Left renal cortex interstitium (tissue), 4 donors: ENCODE measurements at places on chromosomes 1 and 21.

DNA sequence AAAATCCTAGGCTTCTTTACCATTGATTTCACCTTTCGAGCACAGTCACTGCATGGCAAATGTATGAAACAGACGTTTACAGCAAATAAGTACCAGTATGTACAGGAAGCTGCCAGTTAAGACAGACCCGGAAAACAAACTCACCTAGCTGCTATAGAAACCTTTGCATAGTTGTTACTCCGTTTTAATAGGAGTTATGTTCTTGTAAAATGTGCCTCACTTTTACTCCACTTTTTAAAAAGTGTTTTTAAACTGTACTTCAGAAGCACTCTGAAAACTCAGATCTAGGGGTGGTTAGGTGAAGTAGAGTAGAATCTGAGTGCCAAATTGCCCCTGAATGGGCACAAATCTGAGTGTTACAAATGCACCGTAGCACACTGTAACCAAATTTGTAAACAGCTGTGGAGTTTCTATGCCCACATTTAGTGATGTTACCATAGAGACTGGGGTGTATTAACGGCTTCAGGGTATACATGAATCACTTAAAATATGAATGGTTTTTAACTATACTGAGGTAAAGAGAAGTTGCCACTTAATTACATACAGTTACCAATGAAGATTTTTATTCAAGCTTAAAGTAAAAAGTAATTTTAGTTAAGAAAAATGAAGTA is 30.7 kb downstream of the CNIH4 start:
- no peak for DNase-seq

- no peak for DNase-seq
Observed at GRCh38 chr1:164682570-164682969, 123.6 kb downstream of the PBX1 start.

DNA sequence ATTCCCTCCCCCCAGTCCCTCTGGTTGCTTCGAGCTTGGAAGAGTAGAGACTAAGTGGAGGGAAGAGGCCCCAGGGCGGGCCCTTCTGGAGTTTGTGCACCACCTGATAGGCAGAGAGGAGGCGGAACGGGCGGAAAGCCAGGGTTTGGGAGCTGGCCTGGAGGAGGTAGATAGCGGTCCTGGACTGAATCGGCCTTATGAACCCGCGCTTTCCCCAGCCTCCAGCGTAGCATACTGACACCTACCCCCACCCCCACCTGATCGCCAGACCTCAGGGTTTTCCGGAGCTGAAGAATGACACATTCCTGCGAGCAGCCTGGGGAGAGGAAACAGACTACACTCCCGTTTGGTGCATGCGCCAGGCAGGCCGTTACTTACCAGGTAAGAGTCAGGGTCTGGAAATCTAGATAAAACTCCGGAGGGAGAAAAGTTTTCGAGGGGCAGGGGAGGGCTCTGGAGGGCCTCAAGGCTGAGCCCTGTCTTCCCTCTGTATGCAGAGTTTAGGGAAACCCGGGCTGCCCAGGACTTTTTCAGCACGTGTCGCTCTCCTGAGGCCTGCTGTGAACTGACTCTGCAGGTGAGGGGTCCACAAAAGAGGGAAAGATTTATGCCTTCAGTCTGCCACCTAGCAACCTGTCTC is 705 bp downstream of the UROD start:
- no peak for DNase-seq

GRCh38 chr1:236332092-236332758 is 50.5 kb upstream of the ERO1B start:
- no peak for DNase-seq

- no peak for DNase-seq
Observed at GRCh38 chr1:227009937-227010336, 69.8 kb downstream of the COQ8A start.

DNA sequence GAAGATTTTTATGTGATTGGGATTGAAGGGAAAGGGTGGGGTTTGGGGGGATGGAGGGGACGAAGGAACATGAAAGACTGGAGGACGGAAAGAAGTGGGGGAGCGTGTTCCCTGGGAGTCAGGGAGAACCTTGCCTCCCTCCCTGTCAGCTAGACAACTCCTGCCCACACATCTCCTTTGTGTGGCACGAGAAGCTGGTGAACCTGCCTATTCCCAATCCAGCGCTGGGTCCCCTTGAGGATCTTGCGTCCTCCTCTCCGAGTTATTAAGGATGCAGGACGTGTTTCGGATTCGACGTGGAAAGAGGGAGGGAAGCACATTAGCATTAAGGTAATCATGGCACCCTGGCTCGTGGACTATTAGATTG is 1.4 kb downstream of the LRRC7 start:
- no peak for DNase-seq

DNA sequence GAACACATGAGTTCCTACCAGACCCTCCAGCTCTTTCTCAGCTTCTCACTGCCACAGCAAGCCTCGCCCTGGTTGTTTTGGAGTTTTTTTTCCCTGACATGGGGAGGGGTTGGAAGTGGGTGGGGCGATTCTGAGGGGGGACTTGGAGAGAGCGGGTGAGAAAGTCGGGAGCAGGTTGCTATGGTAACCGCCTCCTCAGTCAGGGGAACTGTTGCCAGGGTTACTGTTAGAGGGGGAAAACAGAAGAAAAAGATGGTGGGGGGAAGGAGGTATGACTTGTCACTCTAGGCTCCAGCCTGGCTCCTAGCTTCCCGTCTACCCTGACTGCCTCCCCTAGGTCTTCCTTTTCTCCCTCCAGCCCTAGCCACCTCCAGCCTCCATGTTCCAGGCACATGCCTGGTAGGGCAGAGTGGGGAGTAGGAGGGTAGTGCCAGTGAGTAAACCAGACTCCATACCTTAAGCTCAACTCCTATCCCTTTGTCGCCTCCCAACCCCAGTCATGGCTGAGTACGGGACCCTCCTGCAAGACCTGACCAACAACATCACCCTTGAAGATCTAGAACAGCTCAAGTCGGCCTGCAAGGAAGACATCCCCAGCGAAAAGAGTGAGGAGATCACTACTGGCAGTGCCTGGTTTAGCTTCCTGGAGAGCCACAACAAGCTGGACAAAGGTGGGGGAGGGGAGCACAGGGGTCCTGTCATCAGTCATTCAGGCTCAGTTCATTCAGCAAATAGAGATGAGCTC is 6.0 kb downstream of the PEA15 start:
- no peak for DNase-seq

DNA sequence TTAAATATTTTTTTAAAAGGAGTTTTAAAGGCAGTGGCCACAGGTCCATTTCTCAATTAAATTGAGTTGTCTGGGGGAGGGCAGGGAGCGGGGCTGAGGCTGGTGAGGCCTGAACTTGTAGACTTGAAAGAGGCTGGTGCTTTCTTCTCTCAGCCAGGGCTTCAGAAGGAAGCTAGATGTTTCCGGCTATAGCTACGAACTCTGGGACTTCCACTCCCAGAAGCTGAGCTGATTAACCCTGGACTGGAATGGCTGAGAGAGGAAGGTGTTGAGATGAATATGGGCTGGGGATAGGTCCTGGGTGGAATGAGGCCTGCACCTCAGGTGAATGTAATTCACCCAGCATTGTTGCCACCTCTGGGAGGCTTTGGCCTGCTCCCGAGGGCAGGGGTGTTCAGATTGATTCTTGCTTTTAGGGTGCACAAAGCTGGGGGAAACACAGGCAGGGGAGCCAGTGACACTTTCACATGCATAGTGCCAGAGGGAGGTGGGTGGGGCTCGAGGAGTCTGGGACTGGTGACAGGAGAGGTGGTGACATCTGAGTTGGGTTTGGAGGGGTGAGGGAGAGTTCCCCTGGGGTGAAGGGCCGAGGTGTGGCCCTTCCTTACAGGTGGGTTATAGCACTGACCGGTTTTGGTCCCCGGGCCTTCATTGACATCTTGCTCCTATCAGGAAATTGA is 18.2 kb downstream of the LDLRAP1 start:
- no peak for DNase-seq

- no peak for DNase-seq
Observed at GRCh38 chr1:10669570-10669969, 126.9 kb downstream of the CASZ1 start.

GRCh38 chr21:26171258-26172100 is 909 bp upstream of the APP start:
- DNase-seq: no peak

GRCh38 chr1:48757363-48757762 is 19.3 kb downstream of the BEND5 start:
- DNase-seq: no peak

DNA sequence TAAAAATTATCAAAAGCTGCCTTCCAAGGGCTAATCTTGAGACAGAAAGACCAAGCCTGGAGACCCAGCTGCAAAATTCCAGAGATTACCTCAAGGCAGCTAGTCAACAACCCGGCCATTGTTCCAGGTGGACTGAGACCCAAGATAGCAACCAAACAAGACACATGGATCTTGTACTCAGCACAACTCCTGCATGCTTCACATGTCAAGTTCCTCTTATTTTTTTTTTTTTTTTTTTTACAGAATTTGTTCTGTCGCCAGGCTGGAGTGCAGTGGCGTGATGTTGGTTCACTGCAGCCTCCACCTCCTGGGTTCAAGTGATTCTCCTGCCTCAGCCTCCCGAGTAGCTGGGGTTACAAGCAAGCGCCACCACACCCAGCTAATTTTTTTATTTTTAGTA is 40.1 kb downstream of the CD2 start:
- no peak for DNase-seq

DNA sequence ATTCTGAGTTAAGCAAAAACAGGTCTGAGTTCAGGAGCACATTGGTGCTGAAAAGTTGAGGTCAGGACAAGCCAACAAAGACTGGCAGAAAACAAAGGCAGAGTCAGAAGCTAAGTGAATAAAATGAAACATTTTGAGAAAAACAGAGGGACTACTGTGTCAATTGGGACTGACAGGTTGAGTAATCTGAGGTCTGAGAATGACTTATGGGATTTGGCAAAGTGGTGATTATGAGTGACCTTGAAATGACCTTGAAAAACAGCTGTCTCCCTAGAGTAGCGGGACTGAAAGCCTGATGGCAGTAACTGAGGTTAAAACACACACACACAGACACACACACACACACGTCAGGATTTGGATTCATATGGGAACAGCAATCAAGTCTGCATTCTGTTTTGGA is 8.8 kb upstream of the COG2 start:
- DNase-seq: no peak

DNA sequence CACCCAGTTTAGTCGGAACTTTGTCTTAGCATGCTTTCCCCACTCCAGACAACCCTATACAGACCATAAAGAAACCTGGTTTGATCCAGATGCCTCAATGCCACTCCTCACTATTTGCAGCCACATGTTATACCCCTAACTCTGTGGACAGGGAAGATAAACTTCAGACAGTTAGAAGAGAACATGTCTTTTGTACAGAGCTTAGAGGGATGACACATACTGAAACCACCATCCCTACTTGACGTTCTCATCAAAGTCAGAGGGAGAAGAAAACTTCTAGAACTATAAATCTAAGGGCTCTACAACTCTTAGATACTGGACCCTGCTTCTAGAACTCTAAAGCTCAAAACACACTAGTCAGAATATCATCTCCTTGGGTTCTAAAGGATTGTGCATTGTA is 3.7 kb downstream of the SYT6 start:
- DNase-seq: no peak

DNA sequence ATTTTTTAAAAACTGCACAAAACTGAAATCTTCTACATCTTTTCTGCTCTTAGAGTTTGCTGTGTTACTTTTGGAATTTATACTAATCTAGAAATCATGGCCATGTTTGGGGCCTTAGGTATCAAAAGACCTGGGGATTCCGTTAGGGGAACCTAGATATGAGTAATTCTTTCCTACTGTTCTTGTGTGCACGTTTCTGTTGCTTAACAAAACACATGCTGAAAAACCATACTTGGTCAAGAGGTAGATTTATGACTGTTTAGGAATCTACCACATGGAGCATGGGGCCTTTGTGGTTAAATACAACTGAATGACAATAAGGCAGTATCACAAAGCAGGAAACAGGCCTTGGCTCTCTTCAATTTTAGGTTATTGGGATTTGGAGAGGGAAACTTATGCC is 291.9 kb upstream of the USP25 start:
- no peak for DNase-seq

- no peak for DNase-seq
Observed at GRCh38 chr1:169340882-169341281, 26.7 kb downstream of the NME7 start.

- peak; percentile 56 for DNase-seq
Observed at GRCh38 chr1:155984341-155984740, 6.0 kb upstream of the ARHGEF2 start.

- DNase-seq: no peak
Observed at GRCh38 chr1:203148127-203148526, 20.6 kb downstream of the ADORA1 start.

GRCh38 chr1:232508130-232508701 is 121.7 kb downstream of the SIPA1L2 start:
- DNase-seq: no peak

DNA sequence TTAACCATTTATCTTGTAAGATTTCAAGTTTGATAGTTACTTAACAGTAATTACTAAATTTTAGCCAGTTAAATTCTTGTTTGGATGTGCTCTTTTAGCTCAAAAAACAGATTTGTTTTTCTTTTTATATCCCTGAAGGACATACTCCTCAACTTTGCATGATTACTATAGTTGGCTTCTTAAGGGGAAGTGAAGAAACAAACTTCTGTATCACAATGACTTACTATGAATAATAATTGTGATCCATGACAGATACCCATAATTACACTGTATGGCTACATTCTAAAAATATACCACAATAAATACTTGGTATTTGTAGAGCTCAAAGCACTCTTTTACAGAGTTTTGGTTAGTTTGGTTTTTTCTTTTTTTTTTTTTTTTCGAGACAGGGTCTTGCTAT is 55.8 kb downstream of the IARS2 start:
- no peak for DNase-seq

GRCh38 chr21:29209696-29210095 is 79.3 kb downstream of the MAP3K7CL start:
- no peak for DNase-seq
